ENCODE measurements at places on chromosomes 16 and 17. TPM values are rescaled to one million over a fixed set of nuclear protein-coding genes. Genes with fewer than 3 reads are reported as not detected.

GRCh38 chr17:42160531-42160910, 5.7 kb upstream of the RAB5C start:
- H3K36me3 ChIP-seq, result no peaks in the 10 kb centered on the region
- H3K27ac ChIP-seq, result no peak overlapping the region
- H3K4me1 ChIP-seq, result no peaks in the 10 kb centered on the region
- DNase-seq, result no peak

Gene IL17C
- total RNA-seq, result 0.97 TPM

GRCh38 chr16:85637808-85638647, 24.9 kb downstream of the GSE1 start:
- DNase-seq, result no peak
- no peak overlapping the region for H3K27ac ChIP-seq

DNA sequence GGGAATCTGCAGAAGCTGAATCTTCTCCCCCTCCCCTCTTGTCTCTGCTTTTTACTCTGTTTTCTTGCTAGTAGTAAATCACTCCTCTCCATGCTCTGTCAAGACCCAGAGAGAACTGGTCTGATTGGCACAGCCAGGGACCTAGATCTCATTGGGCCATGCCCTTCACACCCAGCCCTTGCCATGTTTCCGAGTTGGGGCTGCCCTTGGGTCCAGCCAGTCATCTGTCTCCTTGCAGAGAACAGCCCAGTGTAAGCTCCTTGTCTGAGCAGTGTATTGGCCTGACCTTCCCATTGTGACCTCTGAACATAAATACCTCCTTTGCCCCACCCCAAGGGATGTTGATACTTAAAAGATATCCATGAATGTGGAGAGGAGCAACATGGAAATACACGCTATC, 3.9 kb downstream of the MMP15 start:
- peaks cover 7% of the 10 kb centered on the region for H3K4me1 ChIP-seq
- DNase-seq, result no peak
- no peaks in the 10 kb centered on the region for H3K27me3 ChIP-seq
- H3K36me3 ChIP-seq, result no peaks in the 10 kb centered on the region

DNA sequence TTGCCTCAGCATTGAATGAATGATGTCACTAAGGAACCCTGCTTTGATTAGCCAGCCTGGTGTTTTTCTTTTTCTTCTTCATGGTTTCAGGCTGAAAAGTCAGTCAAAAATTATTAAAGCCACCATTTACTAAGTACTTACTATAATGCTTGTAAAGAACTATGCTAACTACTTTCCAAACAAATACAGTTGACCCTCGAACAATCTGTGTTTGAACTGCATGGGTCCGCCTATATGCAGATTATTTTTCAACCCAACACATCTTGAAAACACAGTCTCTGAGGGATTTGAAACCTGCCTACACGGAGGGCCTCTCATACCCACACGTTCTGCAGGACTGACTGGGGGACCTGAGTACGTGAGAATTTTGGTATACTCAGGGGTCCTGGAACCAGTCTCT, 136.3 kb downstream of the PARN start:
- H3K27ac ChIP-seq, result no peak overlapping the region
- H3K4me3 ChIP-seq, result no peak overlapping the region
- DNase-seq, result no peak
- H3K27me3 ChIP-seq, result no peaks in the 10 kb centered on the region
- no peaks in the 10 kb centered on the region for H3K36me3 ChIP-seq

Data from prostate gland (tissue), 2 donors.